Progenitor cell of endocrine pancreas (in vitro differentiated cells): ENCODE measurements at places on chromosomes 2 and 18.

GRCh38 chr18:67483237-67483636 lies 33.3 kb downstream of the DSEL start:
- DNase-seq: no peak

DNA sequence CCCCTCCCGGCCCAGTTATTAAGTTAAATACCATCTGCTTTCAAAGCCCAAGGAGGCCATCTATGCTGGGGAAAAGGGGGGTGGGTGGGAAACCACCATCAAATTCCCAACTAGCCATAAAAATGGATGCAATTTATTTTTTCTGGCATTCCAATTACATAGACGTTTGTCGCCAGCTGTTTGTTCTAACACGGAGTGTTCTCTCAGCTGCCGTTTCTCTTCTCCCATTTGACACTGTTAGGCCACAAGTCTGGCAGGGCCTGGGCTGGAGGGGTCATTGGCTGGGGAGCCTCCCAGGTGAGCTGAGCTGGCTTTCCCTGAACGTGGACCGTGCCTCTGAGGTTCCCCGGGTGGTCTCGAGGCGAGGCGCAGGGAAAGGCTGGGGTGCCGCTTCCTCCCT lies 16.6 kb downstream of the ATOH8 start:
- no peak for DNase-seq

DNA sequence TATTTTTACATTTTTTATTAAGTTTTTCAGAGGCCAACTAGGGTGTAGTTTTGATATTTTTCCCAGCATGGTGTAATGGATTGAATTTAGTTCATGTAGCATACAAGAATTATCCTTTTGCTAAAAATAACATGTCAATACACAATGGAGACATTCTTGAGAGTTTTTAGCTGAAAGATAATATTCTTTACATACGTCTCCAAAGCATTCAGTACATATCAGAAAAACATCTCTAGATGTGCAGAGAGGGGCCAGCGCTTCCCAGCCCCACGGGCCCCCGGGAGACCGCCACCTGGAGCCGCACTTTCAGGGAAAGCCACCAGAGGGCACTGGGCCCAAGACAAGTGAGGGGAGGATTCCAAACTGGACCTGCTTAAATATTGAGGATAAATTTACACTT lies 499.4 kb downstream of the GALR1 start:
- DNase-seq: no peak

DNA sequence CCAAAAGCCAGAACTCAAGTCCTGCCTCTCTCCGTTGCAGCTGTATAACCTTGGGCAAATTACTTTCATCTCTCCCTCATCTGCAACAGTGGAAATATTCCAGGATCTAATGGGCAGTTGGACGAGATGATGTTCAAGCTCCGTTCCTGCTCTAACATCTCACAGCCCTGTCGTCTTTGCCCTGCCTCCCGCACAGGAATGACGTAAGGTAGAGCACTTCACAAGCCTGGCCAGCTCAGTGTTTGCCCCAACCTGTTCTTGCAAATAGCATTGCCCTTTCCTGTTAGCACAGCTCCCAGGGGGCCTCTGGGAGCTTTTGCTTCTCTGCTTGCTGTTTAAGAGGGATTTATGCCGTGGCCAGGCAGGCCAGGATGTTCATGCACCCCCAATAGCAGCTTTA lies 107.9 kb downstream of the KLHL29 start:
- no peak for DNase-seq

DNA sequence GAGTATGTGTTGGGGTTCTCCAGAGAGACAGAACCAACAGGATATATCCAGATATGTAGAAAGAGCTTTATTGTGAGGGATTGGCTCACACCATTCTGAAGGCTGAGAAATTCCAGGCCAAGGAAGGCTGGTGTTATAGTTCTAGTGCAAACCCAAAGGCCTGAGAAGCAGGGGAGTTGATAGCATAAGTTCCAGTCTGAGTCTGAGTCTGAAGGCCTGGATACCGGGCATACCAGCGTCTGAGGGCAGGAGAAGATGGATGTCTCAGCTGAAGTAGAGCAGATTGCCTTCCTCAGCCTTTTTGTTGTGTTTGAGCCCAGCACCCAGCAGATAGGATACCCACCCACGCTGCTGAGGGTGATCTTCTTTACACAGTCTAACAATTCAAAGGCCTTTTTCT lies 211.7 kb upstream of the RASGRP3 start:
- no peak for DNase-seq

DNA sequence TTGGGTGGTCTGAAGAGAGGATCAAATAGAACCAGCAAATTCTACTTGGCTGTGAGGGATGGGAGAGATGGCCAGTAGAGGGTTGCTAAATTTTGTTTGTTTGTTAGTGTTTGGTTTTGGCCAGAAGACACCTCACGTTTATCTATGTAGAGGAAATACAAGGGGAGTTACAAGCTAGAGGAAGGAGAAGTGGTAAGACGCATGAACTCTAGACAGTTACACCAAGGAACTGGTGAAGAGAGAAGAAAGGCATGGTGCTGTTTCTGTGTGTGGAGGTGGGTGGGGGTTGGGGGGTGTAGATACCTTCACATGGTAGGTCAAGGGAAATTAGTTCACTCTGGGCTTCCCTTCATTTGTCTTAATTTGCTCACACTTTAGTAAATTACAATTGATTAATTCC lies 25.6 kb downstream of the RASGRP3 start:
- no peak for DNase-seq

DNA sequence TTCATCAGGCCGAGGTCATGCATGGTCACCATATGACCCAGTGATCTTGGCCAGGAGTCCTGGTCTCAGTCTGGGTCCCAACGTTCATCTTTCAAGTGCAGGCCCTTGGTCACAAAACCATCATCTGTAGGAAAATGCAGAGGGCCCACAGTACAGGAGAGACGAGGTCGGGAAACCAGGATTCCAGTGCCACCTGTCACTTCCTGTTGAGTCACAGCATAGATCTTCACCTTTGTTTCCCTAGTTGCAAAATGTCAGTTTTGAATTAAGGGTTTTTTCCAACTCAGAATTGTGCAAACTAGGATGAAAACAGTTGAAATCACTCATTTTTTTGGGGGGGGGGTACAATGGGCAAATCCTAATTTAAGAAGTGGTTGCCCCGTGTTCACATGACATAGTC lies 162.2 kb downstream of the INSIG2 start:
- no peak for DNase-seq

DNA sequence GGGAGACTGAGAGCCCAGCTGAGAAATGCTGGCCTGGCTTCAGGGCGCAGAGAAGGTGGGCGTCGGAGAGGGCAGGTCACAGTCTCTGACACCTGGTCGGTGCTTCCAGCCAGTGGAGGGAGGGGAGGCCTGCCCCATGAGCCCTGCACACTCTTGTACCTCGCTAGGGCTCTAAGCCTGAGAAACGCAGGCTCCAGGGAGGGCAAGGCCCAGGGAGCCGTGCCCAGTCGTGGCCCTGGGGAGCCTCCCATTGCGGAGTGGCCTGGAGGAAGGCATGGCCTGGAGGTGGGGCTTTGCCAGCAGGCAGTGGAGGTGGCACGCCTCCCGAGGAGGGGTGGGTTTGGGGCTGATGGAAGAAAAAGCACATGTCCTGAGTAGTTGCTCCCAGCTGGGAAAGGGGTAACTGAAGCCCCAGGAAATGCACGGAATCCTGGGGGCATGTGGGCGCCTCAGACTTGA lies 39.0 kb downstream of the MTERF4 start:
- no peak for DNase-seq

DNA sequence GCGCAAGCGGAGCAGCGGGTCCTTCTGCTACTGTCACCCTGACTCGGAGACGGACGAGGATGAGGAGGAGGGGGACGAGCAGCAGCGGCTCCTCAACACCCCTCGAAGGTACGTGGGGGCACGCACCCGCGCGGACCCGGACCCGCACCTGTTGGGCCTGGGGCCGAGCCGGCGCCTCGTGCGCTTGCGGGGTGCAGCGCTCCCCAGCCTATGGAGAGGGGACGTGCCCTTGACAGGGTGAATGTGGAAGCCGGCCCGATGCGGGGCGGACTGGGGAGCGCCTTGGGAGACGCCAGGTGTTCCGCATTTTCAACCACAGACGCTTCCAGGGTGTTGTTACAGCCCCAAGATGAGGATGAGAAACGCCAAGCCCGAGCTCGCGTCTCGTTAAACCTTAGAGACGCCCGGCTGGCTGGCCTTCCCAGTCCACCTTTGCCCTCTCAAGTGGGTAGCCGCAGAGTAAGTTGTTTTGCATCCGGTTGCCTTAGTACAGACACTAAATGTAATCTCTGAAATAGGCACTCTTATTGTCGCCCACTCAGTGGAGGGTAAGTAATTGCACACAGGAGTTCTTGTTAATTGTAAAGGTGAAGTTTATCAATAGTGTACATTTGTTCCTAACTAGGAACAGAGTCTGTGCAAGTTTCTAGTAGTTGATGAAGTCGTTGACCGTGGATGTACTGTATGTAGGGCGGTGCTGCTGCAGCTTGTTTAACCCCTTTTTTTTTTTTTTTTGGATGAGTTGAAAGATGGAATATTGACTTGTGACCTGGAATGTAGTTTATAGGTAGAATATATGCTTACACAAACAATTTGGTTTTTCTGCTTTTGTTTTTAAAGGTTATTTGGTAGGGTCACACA lies 815 bp downstream of the GMCL1 start:
- peak; percentile 15 for DNase-seq

DNA sequence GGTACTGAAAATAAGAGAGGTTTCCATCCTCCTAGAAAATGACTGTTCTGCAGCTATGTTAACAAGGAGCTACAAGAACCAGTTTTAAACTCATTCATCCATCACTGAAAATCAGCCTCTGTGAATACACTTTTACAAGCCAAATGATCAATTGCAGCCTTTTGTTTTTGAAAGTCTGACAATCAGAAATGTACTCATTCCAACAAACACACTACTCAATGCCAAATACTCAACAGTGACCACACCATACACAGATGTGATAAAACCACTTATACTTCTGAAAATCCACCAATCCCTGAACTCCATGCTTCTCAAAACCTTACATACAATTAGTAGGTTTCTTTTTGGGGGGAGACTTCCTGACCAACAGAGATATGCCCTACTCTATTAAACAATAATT lies 663.9 kb upstream of the CHAC2 start:
- DNase-seq: no peak

DNA sequence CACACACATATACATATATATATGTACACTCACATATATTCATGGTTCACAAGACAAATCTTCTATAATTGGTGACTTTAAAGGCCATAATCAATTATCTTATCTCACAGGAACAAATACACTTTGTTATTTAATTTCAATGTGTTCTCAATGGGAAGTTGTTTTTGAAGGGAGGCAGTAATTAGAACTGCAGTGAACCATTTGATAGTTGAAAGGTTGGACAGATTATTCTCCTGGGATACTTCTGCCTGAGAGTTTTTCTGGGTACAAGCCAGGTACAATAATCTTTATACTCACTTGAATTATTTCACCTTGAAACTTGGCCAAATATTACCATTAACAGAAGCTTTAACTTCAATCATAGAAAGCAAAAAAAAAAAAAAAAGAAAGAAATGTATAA lies 546.6 kb upstream of the LRRTM4 start:
- DNase-seq: no peak

DNA sequence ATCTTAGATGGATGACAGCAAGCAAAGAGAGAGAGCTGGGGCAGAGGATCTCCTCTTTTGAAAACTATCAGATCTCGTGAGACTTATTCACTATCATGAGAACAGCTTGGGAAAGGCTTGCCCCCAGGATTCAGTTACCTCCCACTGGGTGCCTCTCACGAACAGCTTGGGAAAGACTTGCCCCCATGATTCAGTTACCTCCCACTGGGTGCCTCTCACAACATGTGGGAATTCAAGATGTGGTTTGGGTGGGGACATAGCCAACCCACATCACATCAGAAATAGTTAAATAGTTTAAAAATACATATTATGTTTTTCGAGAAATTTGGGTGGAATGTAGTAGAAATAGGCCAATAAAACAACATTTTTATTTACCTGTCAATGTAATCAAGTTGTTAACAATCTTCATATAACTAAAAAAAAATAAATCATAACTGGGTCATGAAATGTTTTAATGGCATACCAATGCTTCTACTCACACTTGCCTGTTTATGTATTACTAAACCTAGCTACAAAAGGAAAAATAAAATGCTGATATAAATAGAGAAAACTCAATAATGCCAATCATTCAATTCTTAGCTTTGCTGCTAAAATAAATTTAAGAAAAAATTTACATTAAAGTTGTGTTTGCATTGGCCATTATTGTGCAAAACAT lies 608.9 kb downstream of the SUCLG1 start:
- no peak for DNase-seq

DNA sequence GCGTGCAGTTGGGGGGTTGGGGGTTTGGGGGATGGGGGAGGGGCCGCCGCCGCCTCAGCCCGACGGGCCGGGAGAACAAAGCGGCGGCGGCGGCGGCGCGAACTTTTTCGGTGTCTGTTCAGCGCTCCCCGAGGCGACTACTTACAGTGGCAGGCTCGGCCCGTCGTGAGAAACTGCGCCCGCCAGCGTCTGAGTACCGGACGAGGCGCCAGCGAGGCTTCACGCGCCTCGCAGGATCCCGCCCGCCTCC lies 172 bp downstream of the PRKD3 start:
- DNase-seq: no peak

- DNase-seq: no peak
These were observed 14.0 kb upstream of the PLB1 start for GRCh38 chr2:28481905-28482304.

DNA sequence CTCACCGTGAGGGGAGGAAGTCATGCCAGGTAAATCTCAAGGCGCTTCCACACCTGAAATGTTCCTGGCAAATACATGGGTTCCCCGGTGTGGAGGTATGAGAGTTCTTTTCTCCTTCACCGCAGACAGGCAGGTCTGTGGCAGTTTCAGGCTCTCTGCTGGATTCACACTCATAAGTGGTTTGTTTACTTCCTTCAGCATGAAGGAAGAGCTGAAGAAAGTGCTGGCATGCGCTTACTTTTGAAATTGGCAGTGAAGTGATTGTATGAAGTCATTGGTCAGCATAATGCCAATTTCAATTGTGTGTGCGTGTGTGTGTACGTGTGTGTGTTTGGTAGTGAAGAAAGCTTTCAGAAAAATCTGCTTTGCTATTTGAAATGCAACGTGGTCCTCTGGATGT lies 43.4 kb downstream of the RNF144A start:
- no peak for DNase-seq

- DNase-seq: no peak
These were observed 46.5 kb upstream of the NR4A2 start for GRCh38 chr2:156379071-156379470.

DNA sequence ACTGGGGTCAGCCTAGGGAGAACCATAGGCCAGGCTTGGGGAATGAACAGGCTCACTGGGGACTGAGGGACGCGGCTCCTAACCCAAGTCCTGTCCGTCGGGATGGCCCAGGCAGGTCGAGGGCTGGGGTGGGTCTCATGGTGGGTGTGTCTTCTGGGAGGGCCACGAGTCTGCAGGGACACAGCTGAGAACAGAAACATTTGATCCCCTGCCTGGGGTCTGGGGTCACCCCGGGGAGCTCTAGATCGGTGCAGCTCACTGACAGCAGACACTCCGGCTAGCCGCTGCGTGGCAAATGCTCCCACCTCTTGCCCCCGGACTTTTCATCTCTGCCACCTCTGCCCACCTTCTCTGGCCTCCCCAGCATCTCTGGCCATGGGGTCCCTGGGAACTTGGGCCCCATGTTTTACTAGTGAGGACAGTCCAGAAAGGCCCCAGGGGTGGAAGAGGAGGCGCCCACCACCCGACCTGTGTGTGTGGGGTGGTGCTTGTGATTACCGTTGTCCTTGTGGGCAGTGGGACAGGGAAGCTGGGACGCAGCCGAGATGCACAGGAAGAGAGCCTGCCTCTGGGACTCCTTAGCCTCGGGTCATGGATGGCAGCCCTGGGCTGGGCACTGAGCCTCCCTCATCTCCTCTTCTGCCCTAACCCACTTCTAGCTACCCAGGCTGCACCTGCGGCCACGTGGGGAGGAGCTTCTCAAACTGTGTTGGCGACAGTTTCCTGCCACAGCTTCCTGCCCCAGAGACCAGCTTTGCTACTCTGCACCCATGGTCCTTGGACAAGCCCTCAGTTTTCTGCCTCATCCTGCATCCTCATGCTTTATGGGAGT lies 4.9 kb downstream of the ZAP70 start:
- DNase-seq: no peak
